ENCODE measurements at places on chromosomes 5 and 9.

DNA sequence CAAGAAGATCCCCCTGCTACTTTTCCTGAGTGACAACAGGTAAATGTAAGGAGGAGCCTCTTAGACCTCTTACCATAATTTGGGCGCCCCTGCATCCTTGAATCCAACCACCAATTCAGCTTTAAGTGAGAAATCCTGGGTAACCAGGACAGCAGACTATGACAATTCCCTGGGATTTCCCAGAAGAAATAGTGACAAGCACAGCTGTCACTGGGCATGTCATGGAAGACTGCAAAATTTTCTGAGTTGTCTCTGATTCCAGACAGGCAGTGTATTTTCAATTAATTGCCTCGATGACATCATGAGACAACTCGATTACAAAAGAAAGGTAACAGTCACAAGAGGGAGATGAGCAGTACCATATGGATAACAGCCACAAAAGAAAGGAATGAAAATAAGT is 256.9 kb downstream of the BNC2 start:
- no peaks in the 10 kb centered on the region for H3K27me3 ChIP-seq
- H3K36me3 ChIP-seq: no peaks in the 10 kb centered on the region
- no peak for DNase-seq
- H3K4me3 ChIP-seq: no peak overlapping the region

- H3K4me1 ChIP-seq: peaks cover 5% of the 10 kb centered on the region
- H3K36me3 ChIP-seq: no peaks in the 10 kb centered on the region
- no peaks in the 10 kb centered on the region for H3K27me3 ChIP-seq
- H3K4me3 ChIP-seq: peak overlapping the region; percentile 41
- H3K27ac ChIP-seq: peak overlapping the region; percentile 82
Observed at GRCh38 chr9:127767909-127768331, 10.5 kb downstream of the SH2D3C start.

GRCh38 chr5:15612915-15613635 is 113.1 kb downstream of the FBXL7 start:
- no peak overlapping the region for H3K27ac ChIP-seq
- no peak overlapping the region for H3K4me3 ChIP-seq
- H3K27me3 ChIP-seq: no peaks in the 10 kb centered on the region
- no peaks in the 10 kb centered on the region for H3K36me3 ChIP-seq
- DNase-seq: no peak

DNA sequence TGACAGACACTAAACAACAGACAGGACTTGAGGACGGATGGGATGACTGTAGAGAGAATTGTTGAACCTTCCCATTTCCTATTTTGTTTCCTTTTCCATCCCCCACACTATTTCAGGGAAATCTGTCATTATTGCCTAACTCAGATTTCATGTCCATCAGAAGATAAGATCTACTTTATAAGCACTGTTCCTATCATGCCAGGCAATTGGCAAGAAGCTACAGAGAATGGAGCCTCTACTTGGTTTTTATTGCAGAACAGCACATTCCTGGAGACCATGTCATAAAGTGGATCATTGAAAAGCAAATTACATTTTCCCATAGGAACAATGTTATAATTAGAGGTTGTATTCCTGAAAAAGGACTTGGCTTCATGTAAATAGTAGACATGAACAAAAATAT is 173.7 kb upstream of the KIF2A start:
- H3K27ac ChIP-seq: no peak overlapping the region
- no peak for DNase-seq
- H3K4me1 ChIP-seq: no peaks in the 10 kb centered on the region
- H3K27me3 ChIP-seq: peaks cover 3% of the 10 kb centered on the region
- no peaks in the 10 kb centered on the region for H3K36me3 ChIP-seq
- H3K4me3 ChIP-seq: no peak overlapping the region

GRCh38 chr5:143041461-143041860 is 271.3 kb downstream of the ARHGAP26 start:
- no peak overlapping the region for H3K4me3 ChIP-seq
- no peaks in the 10 kb centered on the region for H3K36me3 ChIP-seq
- no peak overlapping the region for H3K27ac ChIP-seq
- DNase-seq: no peak
- no peaks in the 10 kb centered on the region for H3K4me1 ChIP-seq

DNA sequence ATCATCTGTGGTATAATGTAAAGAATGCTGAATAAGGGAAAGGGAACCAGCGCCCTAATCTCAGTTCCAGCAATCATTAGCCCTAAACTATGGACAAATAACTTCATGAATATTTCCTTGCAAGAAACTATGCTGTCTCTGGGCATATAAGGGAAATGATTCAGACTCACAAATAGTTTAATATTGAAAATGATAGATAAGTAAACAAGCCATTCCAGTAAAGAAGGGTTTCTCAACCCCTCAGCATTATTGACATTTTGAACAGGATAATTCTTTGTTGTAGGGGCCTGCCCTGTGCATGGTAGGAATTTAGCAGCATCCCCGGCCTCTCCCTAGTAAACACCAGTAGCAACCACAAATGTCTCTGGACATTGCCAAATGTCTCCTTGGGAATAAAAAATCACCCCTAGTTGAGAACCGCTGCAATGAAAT is 23.8 kb downstream of the C5 start:
- no peaks in the 10 kb centered on the region for H3K27me3 ChIP-seq
- no peaks in the 10 kb centered on the region for H3K4me1 ChIP-seq
- H3K4me3 ChIP-seq: no peak overlapping the region
- H3K36me3 ChIP-seq: no peaks in the 10 kb centered on the region

- DNase-seq: no peak
- H3K27me3 ChIP-seq: no peaks in the 10 kb centered on the region
- H3K36me3 ChIP-seq: no peaks in the 10 kb centered on the region
Observed at GRCh38 chr5:169637549-169638121, 560 bp downstream of the DOCK2 start.

DNA sequence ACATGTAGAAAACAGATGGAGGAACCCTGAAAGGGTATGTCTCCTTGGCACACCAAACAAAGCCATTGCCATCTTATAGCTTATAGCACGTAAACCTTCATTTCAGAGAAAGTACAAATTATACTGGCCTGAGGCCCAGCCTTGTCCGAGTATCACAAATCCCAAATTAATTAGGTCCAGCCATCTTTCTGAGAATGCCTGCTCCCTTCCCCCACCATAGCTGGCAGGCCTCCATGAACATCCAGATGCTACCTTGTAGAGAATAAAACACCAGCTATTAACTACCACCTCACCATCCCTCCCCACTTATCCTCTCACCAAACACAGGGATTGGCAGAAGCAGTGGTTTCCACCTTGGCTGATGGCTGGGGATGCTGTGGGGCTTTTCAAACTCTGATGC is 224.0 kb downstream of the SPOCK1 start:
- no peak overlapping the region for H3K27ac ChIP-seq
- DNase-seq: no peak
- no peaks in the 10 kb centered on the region for H3K4me1 ChIP-seq
- H3K36me3 ChIP-seq: no peaks in the 10 kb centered on the region
- H3K4me3 ChIP-seq: no peak overlapping the region

- peaks cover 11% of the 10 kb centered on the region for H3K27me3 ChIP-seq
- H3K36me3 ChIP-seq: no peaks in the 10 kb centered on the region
- peak overlapping the region; percentile 32 for H3K4me3 ChIP-seq
- peaks cover 7% of the 10 kb centered on the region for H3K4me1 ChIP-seq
- DNase-seq: no peak
Observed at GRCh38 chr5:3311433-3311832, 284.2 kb upstream of the IRX1 start.

GRCh38 chr9:91340395-91340967 is 21.2 kb downstream of the AUH start:
- peaks cover 12% of the 10 kb centered on the region for H3K36me3 ChIP-seq
- H3K27ac ChIP-seq: no peak overlapping the region
- no peak for DNase-seq
- H3K4me3 ChIP-seq: no peak overlapping the region

DNA sequence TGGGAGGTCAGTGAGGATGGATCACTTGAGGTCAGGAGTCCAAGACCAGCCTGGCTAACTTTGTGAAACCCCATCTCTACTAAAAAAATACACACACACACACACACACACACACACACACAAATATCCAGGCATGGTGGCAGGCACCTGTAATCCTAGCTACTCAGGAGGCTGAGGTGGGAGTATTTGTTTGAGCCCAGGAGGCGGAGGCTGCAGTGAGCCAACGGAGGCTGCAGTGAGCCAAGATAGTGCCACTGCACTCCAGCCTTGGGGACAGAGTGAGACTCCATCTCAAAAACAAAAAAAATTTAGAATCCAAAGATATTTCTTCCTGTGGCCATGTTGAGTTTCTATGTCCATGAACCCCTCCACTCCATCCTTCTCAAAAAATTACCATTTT is 21.5 kb upstream of the CDC23 start:
- no peak overlapping the region for H3K4me3 ChIP-seq
- DNase-seq: no peak
- no peaks in the 10 kb centered on the region for H3K36me3 ChIP-seq
- no peak overlapping the region for H3K27ac ChIP-seq
- H3K4me1 ChIP-seq: no peaks in the 10 kb centered on the region

- DNase-seq: no peak
- no peak overlapping the region for H3K27ac ChIP-seq
- H3K36me3 ChIP-seq: no peaks in the 10 kb centered on the region
Observed at GRCh38 chr5:33834334-33834733, 57.5 kb downstream of the ADAMTS12 start.

GRCh38 chr5:62684310-62684709 is 105.7 kb downstream of the LRRC70 start:
- H3K36me3 ChIP-seq: no peaks in the 10 kb centered on the region
- no peak overlapping the region for H3K27ac ChIP-seq
- DNase-seq: no peak
- no peak overlapping the region for H3K4me3 ChIP-seq
- H3K27me3 ChIP-seq: no peaks in the 10 kb centered on the region
- no peaks in the 10 kb centered on the region for H3K4me1 ChIP-seq

DNA sequence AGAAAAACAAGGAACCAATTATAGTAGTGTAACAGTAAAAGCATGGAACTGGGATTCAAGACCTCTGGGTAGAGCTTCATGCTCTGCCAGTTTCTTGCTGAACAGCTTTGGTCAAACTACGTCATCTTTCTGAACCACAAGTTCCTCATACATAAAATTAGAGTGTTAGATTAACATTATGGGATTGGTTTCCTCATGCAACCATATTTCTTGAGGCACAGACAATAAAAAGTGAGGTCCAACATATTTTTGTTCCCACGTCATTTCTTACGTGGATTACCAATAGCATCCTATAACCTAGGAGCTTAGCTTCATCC is 354.8 kb downstream of the TMEM232 start:
- no peak overlapping the region for H3K4me3 ChIP-seq
- no peak overlapping the region for H3K27ac ChIP-seq
- H3K36me3 ChIP-seq: no peaks in the 10 kb centered on the region
- H3K4me1 ChIP-seq: no peaks in the 10 kb centered on the region
- H3K27me3 ChIP-seq: no peaks in the 10 kb centered on the region

DNA sequence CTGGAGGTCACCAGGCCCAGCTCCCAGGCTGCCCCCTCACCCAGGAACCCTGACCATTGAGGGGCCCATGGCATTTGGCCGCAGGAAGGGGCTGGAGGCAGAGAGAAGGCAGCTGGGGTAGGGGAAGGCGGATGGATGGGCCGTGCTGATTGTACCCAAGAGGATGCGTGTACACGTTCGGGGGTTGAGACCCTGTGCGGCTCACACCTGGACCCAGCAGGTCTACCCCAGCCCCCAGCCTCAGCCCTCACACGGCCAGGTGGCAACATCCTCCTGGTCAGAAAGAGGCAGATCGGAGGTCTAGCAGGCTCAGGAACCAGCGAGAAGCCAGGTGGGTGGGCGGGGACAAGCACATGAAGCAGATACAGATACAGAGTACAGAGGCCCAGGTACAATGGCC is 33.7 kb downstream of the NACC2 start:
- H3K27ac ChIP-seq: no peak overlapping the region
- peaks cover 14% of the 10 kb centered on the region for H3K4me1 ChIP-seq
- no peaks in the 10 kb centered on the region for H3K27me3 ChIP-seq
- no peak overlapping the region for H3K4me3 ChIP-seq
- H3K36me3 ChIP-seq: no peaks in the 10 kb centered on the region

- no peak for DNase-seq
- H3K4me1 ChIP-seq: no peaks in the 10 kb centered on the region
- no peak overlapping the region for H3K4me3 ChIP-seq
- no peaks in the 10 kb centered on the region for H3K27me3 ChIP-seq
Observed at GRCh38 chr9:23587433-23587832, 238.6 kb downstream of the ELAVL2 start.

DNA sequence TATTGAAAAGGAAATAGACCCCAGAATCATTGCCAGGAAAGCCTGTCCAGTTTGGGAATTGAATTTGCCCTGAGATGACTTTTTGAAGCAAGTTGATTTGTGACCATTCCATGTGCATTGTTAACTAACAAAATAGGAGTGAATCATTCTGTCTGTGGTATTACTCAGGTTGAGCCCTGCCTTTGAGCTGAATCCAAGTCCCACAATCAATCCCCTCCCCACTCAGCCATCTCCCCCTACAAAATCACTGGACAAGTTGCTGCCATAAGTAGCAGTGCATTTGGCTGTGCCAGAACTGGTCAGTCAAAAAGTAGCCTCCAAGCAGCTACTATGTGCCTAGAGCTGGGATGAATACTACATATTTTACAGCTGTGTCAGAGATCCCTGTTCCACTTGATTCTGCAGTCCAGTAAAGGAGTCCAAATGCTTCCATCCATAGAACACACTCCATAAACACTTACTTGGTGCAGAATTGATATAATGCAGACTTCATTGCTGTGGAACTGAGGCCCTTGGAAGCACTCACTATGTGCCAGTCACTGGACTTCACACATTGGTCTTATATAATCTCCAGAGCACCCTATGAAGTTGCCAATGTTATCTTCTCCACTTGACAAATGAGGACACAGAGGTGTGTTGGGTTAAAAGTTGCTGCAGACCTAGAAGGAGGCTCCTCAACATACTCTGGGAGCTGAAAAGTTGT is 96.1 kb downstream of the ZNF462 start:
- H3K27me3 ChIP-seq: no peaks in the 10 kb centered on the region
- no peaks in the 10 kb centered on the region for H3K4me1 ChIP-seq
- no peak overlapping the region for H3K27ac ChIP-seq
